ENCODE measurements at places on chromosomes 3 and 15.

- DNase-seq = no peak
These were observed 2.3 kb downstream of the PHLDB2 start for GRCh38 chr3:111861391-111861790.

DNA sequence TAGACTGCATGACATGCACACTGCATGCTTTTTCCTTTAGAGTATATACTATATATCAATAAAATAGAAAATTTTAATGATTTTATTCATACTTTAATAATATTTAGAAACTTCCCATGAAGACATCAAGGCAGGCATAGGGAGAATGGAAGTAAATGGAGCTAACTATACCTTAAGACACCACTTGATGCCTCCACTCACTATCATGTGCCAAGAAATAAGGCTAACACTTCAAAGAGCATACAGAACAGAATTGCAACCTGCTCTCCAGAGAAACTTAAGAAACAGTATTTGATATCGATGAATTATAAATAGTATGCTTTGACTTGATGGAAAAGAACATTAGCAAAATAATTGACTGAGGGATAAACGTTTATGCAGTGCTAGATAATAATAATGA, 192.6 kb upstream of the MBNL1 start:
- DNase-seq = no peak

- no peak for DNase-seq
These were observed 546.8 kb downstream of the TBL1XR1 start for GRCh38 chr3:176650478-176650877.

GRCh38 chr15:43316016-43316970, 14.1 kb downstream of the LCMT2 start:
- DNase-seq = no peak

DNA sequence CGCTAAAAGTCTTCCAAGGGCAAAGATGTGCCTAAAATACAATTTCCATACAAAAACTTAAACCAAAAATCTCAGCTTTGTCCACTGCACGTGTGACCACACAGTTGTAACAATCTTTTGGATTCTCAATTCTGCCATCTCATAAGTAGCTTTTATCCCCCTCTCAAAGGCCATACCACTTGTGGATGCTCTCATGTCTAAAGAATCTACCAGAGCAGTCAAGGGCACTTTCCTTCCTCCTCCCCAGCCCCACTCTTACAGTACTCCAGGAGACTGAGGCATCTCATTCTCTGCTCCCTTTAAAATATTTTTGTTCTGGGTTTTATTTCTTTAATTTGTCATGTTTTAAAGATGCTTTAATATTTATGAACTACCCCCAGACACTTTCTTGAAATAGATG, 102.3 kb upstream of the PFN2 start:
- peak; percentile 67 for DNase-seq

DNA sequence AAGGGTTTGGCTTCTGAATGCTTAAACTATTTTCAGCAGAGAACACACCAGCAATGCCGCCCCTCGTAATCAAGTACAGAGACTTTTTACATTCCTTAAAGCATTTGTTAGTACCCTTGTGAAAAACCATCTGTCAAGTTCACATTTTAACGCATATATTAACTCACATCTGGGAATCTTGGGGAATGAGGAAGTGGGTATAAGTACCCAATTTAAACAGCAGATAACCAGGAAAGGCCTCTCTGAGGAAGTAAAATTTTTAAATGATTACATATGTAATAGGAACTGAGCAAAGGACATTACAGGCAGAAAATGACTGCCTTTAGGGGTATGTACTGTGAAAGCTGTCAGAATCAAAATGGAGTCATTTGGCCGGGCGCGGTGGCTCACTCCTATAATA, 12.8 kb upstream of the CFAP44 start:
- DNase-seq = no peak

GRCh38 chr3:143901105-143901504, 52.8 kb upstream of the SLC9A9 start:
- no peak for DNase-seq
